ENCODE measurements at places on chromosomes 13 and 19.

- no peak for DNase-seq
Observed at GRCh38 chr13:41942462-41943094, 18.3 kb downstream of the VWA8 start.

DNA sequence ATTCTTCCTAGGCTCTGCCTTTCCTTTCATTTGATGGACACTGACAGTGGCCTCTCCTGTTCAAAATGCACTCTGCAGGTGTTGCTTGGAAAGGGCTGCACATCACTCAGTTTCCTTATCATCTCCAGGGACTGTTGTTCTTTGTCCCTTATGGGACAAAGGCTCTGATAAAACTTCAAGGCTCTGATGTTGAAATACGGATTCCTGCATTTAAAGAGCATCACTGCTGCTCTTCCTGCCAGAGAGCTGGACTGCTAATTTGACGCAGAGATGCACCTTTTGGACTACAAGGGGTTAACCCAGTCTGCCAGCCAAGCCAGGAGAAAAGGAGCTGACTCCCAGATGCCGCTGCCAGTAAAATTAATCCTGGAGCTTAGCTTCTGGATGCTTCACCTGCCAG lies 952.1 kb downstream of the DIAPH3 start:
- no peak for DNase-seq

DNA sequence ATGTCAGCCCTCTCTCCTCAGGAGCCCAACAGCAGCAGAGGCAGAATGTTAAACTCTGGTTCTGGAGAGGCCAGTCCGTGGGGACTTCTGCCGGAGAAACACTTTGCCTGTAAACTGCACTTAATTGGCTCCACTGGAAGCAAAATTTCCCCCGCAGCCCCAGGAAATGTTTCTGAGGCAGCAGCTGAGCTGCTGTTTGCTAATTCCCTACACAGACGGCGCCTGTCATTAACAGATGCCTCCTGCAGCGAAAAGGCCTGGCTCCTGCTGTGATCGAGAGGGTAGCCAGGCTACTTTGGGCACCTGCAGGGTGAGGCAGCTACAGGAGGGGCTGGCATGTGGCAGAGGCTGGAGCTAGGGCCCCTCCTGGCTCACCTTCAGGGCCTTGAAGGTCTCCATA lies 5.2 kb upstream of the TM6SF2 start:
- no peak for DNase-seq

GRCh38 chr19:50555033-50555432 lies 13.2 kb downstream of the LRRC4B start:
- no peak for DNase-seq

DNA sequence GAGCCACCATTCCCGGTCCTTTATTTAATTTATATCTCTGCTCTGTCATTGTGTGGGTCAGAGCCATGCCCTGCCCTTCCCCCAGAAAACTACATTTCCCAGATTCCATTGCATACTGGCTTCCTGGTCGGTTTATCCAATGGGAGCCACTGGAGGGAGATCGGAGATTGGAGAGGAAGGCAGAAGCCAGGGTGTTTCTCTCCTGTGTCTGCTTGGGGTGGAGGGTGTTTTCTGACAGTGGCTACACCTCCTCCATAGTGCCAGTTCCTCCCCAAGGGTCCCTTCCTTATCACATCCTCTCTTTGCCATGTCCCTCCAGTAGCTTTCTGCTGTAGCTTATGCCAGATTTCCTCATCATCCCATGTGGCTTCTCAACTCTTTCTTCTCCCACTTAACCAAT lies 19.0 kb downstream of the OLFM2 start:
- no peak for DNase-seq

GRCh38 chr19:15448778-15449619 lies 757 bp downstream of the WIZ start:
- no peak for DNase-seq

GRCh38 chr13:95335667-95336066 lies 34.4 kb upstream of the ABCC4 start:
- no peak for DNase-seq

DNA sequence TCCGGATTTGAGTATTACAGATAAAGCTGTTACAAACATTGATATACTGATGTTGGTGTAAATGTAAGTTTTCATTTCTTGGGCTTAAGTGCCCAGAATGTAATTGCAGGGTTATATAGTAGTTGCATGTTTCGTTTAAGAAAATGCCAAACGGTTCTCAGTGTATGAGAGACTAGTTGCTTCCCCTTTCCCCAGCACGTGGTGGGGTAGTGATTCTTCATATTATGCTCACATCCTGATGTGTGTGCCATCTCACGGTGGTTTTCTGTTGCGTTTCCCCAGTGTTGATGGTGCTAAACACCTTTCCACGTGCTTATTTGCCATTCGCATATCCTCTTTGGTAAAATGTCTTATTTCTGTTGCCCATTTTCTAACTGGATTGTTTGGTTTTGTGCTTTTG lies 34.7 kb upstream of the F7 start:
- no peak for DNase-seq

DNA sequence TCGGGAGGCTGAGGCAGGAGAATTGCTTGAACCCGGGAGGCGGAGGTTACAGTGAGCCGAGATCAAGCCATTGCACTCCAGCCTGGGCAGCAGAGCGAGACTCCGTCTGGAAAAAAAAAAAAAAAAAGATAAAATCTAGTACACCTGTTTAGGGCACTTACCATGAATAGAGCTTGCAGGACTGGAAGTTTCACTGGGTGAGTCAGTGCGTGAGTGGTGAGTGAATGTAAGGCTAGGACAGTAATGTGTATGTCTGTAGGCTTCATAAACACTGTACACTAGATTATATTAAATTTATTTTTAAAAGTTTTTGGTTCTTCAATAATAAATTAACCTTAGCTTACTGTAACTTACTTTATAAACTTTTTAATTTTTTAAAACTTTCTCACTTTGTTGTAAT lies 22.9 kb downstream of the PPP5C start:
- DNase-seq: no peak

GRCh38 chr13:95185851-95186250 lies 115.4 kb downstream of the ABCC4 start:
- DNase-seq: peak; percentile 27

GRCh38 chr19:35731353-35731752 lies 10.9 kb downstream of the IGFLR1 start:
- no peak for DNase-seq

GRCh38 chr13:20402881-20403280 lies 122.8 kb downstream of the CRYL1 start:
- no peak for DNase-seq

DNA sequence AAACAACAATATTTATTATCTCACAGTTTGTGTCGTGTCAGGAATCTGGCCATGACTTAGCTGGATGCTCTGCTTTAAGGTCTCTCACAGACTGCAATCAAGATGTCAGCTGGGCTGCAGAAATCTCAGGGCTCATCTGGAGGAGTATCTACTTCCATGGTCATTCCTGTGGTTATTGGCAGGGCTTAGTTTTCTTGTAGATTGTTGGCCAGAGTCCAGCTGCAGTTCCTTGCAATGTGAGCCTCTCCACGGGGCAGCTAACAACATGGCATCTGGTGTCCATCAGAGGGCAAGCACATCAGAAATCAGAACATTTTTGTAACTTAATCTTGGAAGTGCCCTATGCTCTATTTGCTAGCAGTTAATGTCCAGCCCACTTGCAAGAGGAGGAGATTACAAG lies 45.7 kb upstream of the TDRD3 start:
- no peak for DNase-seq

DNA sequence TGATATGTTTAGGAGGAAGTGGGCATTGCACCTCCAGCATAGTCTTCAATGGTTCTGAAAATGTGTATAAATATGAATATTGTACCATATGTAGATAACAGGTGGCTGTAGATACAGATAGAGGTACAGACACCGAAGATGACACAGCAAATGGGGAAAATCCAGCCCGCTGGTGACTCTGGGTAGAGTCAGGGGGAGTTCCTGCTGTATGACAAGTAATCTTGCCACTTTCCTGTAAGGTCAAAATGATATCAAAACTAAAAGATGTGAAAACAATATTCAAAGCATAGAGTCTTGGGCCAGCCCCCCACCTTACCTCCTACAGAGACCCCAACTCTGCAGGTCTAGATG lies 17.8 kb downstream of the C2CD4C start:
- DNase-seq: no peak

DNA sequence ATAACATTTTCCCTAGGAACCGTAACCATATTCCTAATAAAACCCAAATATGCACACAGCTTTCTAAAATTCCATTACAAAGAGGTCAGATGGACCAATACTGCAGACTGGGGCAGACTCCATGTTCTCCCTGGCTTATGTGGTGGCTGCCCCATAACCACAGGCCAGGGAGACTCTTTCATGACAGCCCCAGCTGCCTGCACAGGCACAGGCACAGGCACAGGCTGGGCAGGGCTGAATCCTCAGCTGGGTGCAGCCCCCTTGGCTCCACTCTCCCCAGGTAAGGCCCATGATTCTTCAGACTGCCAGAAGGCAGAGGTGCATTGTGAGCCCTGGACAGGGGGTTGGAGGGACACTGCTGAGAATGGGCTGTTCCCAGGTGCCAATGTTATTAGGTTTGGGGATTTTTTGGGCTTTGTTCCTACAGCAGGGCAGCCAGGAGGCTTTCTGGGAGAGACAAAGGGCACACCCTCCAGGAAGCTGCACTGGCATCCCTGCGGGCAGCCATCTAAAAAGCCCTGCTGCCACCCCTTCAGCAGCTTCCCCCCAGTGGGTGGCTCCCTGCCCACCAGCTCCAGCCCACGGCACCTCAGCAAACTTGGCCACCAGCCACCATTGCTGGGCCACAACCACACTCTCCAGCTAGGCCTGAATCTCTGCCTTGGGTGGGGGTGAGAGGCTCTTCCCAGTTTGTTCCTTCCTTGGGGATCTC lies 20.0 kb downstream of the DOCK9 start:
- DNase-seq: no peak

- no peak for DNase-seq
Observed at GRCh38 chr19:9461938-9462337, 26.6 kb upstream of the ZNF266 start.

DNA sequence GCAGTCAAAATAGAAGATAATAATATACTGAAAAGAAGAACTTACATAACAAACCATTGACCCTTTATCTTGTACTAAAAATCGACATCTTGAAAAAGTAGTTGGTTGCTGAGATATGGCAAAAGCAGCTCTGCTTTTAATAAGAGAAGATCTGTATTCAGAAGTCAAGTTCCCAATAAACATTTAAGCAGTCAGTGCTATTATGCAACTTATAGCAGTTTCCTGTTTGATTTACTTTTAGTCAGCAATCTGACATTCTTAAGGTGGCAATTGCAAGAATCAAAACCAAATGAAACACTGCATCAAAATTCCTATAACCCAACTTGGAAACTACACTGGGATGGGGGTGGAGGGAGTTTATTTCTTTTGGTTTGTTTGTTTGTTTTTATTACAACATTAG lies 165.5 kb downstream of the TBC1D4 start:
- no peak for DNase-seq

- DNase-seq: no peak
Observed at GRCh38 chr19:8641908-8642547, 11.6 kb downstream of the NFILZ start.

GRCh38 chr13:51322826-51323225 lies 16.7 kb upstream of the SERPINE3 start:
- DNase-seq: no peak

GRCh38 chr19:12230751-12231733 lies 63.6 kb downstream of the ZNF44 start:
- DNase-seq: no peak

GRCh38 chr13:34430294-34430693 lies 511.8 kb upstream of the NBEA start:
- DNase-seq: no peak

- DNase-seq: no peak
Observed at GRCh38 chr13:95659500-95659899, 15.0 kb upstream of the DZIP1 start.

All from activated CD4-positive, alpha-beta T cell treated with anti-CD3 and anti-CD28 coated beads, Interleukin-2, amount 50 U/mL, for 24 hours (primary cell).